D721Med (cell line): ENCODE measurements at places on chromosomes 12 and 14.
A peak's percentile ranks its signal among the peaks of the same experiment; 100 is the strongest.

- DNase-seq = no peak
Measured at GRCh38 chr12:110284597-110284996, 3.5 kb downstream of the ATP2A2 start.

DNA sequence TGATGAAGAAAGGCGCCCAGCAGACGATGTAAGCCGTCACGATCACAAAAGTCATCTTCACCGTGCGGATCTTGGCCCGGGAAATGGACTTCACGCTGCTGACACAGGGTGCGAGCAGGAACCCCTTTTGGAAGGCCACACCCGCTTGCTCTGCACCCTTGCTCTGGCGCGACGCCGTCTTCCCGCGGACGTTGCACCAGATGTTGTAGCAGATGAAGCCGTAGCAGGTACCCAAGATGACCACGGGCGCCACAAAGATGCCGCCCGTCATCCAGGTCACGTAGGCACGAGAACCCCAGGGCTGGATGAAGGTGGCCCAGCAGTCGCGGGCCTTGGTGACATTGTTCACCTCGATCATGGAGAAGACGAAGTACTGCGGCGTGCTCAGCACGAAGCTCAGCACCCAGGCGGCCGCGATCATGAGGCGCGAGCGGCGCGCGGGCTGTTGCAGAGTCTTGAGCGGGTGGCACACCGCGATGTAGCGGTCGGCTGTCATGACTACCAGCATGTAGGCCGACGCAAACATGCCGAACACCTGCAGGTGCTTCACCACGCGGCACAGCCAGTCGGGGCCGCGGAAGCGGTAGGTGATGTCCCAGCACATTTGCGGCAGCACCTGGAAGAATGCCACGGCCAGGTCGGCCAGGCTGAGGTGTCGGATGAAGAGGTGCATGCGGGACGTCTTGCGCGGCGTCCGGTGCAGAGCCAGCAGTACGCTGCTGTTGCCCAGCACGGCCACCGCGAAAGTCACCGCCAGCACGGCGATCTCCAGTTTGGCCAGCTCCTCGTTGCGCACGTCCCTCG, 890 bp downstream of the AVPR1A start:
- no peak for DNase-seq

- DNase-seq = no peak
Measured at GRCh38 chr14:49621114-49621881, 699 bp downstream of the MGAT2 start.

GRCh38 chr12:80352474-80352873, 91.6 kb upstream of the PTPRQ start:
- DNase-seq = no peak

GRCh38 chr14:28584951-28585350, 181.6 kb upstream of the FOXG1 start:
- DNase-seq = no peak

DNA sequence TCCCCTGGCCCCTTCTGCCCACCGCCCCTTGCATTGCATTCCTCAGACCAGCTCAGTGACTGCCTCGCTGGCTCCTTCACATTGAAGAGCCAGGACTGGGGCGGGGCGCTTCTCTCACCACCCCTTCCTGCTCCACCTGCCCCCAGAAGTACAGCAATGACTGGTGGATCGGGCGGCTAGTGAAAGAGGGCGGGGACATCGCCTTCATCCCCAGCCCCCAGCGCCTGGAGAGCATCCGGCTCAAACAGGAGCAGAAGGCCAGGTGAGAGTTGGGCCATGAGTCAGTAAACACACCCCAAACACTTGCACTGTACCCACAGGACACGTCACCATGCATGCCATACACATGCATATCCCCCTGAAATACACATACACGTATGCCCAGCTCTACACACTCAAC, 5.8 kb downstream of the CACNB3 start:
- DNase-seq = no peak

DNA sequence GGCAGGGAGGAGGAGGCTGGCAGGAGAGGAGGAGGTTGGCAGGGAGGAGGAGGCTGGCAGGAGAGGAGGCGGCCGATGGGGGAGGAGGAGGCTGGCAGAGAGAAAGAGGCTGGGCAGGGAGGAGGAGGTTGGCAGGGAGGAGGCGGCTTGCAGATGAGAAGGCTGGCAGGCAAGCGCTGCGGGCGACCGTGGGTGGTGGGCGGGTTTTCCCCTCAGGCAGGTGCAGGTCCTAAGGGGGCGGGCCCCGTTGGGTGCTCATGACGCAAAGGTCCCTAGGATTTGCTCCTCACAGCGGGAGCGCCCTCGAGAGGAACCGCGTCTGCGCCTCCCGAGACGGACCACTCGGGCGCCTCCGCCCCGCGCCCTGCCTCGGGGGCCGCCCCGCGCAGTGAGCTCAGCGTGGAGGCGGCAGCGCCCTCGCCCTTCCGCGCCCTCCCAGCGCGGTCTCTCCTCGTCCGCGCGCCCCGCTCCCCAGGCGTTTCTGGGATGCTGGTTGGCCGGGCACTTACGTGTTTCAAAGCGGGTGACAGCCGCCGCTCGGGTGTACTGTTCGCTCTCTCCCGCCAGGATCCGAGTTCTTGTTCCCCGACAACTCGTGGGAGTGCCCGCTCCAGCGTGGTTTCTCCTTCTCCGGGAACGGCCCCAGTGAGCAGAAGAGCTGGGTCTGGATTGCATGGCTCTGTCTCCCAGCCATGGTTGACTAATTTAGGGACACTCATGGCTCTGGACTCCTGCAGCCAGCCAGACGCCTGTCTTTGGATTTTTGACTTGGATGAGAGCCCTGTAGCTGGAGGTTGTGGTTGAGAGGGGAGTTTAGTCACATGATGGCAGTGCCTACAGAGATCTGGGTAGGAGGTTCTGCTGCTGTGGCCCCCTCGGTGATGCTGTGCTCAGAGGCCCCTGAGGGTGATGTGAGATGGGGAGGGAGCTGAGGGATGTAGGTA, 64.1 kb upstream of the PPP4R3A start:
- peak; percentile 28 for DNase-seq

DNA sequence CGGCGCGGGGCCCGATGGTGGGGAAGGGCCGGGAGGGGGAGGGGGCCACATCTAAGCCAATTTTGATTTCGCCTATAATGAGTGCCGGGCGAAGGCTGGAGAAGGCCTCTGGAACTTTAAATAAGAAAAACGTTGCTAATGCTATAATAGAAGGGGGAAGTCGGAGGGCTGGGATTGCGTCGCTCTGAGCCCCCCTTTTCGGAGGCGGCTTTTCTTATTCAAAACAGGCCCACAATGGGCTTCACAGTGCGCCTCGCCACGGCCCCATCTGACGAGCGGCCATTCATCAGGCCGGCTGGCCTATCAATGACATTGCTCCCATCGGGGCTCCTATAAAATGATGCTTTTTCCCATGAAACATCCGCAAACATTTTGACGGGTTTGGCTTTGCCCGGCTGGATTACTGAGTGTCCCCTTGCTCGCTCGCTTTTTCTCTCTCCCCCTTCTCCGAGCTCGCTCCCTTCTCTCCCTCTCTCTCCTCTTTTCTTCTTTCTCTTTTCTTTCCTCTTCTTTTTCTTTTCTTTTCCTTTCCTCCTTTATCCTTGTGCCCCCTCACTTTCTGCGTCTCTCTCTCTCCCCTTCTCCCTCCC, at the start of gene RFX4:
RFX4 (plus strand) TSS at position 364 of the 590 bp plus-strand sequence. CDS start 317 bp downstream, outside the sequence.
- no peak for DNase-seq

DNA sequence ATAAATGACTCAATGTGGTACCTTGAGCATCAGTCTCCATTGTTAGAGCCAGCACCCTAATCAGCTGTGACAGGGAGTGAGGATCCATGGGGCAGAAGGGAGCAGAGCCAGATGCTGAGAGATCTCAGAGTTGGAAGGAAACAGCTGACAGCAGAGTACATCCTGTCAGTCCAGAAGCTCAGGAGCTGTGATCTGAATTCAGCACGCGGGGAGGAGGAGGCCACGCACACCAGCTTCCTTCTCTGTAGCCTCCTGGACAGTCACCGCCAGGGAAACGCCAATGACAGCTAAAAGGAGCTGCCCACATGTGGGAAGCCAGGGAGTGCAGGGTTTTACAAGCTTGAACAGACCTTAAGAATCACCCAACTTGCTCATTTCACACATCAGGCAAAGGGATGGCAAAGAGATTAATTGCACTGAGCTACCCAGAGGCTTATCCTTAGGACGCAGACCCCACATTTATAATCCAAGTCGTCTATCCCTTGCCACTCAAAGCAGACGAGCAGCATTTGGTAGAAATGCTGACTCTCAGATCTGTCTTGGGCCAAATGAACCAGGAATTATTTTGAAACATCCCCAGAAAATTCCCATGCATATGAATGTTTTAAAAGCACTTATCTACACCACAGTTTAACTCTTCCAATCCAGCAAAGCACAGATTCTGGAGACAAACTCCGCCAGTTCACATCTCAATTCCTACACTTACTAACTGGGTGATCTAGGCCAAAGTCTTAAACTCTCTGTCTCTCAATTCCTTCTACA, 322.6 kb upstream of the TMTC1 start:
- DNase-seq = no peak

- no peak for DNase-seq
Measured at GRCh38 chr14:90405101-90405500, 8.3 kb downstream of the CALM1 start.

GRCh38 chr12:58268069-58268468, 326.7 kb downstream of the ATP23 start:
- no peak for DNase-seq

- DNase-seq = no peak
Measured at GRCh38 chr14:38469156-38469555, 213.3 kb upstream of the CLEC14A start.
